HFFc6 (cell line): ENCODE measurements at places on chromosomes 11 and 22. TPM values are rescaled to one million over a fixed set of nuclear protein-coding genes. Genes with fewer than 3 reads are reported as not detected.

DNA sequence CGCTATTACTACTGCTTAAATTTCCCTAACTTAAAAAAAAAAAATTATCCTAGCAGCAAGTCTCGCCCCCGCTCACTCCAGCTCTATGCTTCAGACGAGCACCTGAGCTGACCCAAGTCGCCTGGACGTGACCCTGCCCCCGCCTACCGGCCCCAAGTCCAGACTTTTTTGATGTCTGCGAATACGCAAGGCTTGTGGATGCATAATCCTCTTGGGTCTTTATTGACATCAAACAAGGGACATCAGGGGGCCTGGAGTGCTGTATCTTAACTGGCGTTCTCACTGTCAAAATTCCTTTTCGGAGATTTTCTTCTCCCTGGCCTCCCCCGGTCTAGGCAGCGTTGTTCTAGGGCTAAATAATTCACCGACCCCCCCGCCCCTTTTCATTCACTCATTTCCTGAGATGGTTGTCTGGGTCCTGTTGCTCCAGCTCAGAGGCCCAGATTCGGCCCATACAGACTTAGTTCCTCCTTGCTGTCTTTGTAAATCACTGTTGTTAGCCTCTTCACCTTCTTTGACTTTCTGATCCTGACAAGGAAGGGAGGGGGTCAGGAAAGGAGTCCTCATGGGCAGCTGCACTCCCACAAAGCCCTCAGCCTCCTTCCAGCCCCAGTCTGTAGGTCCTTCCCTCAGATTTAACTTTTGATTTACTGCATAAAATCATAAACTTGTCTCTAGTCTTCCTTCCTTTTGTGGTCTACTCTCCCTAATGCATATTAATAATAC is 601 bp upstream of the LRP4 start:
- H3K4me1 ChIP-seq = peaks cover 56% of the 10 kb centered on the region
- H3K27ac ChIP-seq = peak overlapping the region; percentile 91
- DNase-seq = no peak
- H3K4me3 ChIP-seq = peak overlapping the region; percentile 80

DNA sequence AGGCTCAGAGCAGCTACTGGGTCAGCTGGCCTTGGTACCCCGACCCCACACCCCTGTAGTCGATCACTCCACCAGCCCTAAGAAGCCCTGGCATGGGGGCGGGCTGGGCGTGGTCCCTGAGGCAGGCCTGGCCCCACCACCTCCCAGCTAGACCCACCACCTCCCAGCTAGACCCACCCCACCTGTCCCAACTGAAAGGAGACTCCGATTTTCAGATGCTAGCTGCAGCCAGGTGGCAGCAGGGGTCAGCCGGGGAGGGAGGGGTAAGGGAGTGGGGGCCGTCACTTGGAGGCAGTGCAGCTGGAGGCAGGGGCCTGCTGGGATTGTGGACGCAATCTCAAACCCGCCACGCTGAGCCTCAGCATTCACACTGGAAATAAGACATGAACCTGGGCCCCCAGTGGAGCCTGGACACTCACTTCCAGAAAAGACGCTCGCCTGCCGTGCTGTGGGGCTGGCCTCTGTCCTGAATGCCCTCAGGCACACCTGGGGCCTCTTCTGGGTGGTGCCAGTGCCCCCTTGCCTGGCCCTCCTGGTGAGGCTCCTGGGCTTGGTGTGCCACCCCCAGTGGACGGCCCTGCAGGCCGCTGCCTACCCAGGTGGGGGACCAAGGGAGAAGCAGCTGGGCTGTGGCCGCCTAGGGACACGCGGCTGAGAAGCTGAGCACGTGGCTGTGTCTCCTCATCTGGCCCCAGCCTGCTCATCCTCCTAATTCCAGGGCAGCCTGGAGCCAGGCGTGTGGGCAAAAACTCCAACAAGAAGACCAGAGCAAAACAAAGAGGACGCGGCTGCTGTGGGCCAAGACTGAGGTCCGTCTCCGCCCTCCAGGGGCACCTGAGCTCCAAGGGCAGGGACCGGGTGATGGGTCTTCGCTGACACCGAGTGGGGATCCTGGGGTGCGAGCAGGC is 26.7 kb downstream of the OSBPL5 start:
- no peaks in the 10 kb centered on the region for H3K4me1 ChIP-seq
- H3K36me3 ChIP-seq = no peaks in the 10 kb centered on the region
- H3K27me3 ChIP-seq = peaks cover 4% of the 10 kb centered on the region; the same call in 1 of the 2 replicates
- no peak for DNase-seq
- no peak overlapping the region for H3K4me3 ChIP-seq

GRCh38 chr11:88295028-88295427 is 42.5 kb downstream of the CTSC start:
- no peak overlapping the region for H3K4me3 ChIP-seq
- H3K27me3 ChIP-seq = no peaks in the 10 kb centered on the region
- no peak overlapping the region for H3K27ac ChIP-seq
- H3K4me1 ChIP-seq = peaks cover 30% of the 10 kb centered on the region
- peaks cover 18% of the 10 kb centered on the region for H3K36me3 ChIP-seq

GRCh38 chr11:24132471-24132870 is 364.4 kb upstream of the LUZP2 start:
- no peaks in the 10 kb centered on the region; the same call in 1 of the 2 replicates for H3K4me1 ChIP-seq
- DNase-seq = no peak
- no peaks in the 10 kb centered on the region for H3K27me3 ChIP-seq
- no peak overlapping the region for H3K27ac ChIP-seq
- no peak overlapping the region for H3K4me3 ChIP-seq

JAML gene
- total RNA-seq = not detected in 2 replicates
